NCI-H1417 treated with DMSO at 0.1 percent for 48 hours (cell line): ENCODE measurements at places on chromosomes 5 and 9.

DNA sequence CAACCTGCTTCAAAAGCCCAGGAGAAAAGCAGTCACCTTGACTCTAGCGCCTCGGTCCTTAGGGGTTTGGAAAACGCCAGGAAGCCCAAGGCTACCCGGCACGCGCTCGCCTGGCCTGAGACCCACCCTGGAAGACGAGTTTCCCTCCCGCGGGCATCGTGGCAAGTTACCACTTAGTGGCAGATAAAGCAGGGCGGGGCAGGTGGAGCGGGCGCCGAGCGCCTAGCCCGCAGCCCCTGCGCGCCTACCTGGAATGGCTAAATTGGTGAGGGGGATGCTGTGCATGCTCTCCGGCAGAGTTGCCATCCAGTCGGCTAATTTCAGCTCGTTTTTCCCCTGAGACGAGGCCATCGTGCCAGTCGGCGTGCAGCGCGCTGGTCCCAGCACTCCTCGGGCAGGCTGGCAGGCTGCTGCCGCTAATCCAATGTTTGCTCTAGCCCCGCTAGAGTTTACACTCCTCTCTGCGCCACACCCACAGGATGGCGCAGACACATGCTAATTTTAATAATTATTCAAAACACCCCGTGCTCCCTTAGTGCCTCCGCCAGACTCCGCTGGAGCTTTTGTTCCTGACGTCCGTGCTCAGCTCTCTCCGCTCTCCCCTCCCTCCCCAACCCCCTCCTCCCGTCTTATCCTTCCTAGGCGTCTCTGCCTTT is at the start of gene PLCXD3:
Gene PLCXD3, minus strand, starts transcription at position 426 of the 656 bp plus-strand sequence. Its CDS starts 75 bp downstream, at position 351.
- DNase-seq, result peak; percentile 81

GRCh38 chr5:592158-592557 is 20.0 kb upstream of the CEP72 start:
- no peak for DNase-seq

DNA sequence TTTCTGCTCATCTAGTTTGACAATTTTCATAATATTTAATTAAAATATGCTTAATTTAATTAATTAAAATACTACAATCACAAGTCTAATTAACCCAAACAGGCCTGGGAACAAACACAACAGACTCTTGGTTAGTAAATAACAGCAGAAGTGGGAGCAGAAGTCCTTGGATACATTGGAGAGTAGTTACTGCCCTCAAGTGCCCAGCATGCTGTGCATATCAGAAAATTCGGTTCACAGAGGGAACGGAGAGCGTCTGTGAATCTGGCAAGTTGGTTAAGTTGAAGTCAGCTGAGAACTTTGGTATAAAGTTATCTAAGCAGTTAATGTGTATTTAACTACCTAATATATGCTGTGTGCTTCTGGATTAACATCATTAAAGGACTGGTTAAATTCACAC is 87.0 kb upstream of the ATG10 start:
- no peak for DNase-seq

GRCh38 chr9:95189251-95190098 is 128.0 kb downstream of the FANCC start:
- no peak for DNase-seq

- no peak for DNase-seq
Observed at GRCh38 chr5:148913493-148913892, 87.1 kb downstream of the ADRB2 start.

DNA sequence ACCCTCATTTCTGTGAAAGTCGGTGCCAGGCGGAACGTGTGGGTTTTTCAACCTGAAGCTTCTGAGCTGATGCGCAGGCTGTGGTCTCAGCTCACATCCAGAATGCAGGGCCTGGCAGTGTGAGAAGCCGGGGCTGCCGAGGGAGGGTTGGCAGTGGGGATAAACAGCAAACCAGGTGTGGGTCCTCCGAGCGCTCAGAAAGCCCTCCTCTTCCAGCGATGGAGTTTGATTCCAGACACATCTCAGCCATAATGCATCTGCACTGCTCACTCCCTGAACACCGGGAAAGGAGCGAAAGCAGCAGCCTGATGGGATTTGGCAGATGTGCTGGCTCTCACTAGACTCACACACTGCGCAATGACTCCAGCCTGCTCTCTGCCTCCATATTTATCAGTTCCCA is 280.1 kb downstream of the HSPA4 start:
- no peak for DNase-seq

DNA sequence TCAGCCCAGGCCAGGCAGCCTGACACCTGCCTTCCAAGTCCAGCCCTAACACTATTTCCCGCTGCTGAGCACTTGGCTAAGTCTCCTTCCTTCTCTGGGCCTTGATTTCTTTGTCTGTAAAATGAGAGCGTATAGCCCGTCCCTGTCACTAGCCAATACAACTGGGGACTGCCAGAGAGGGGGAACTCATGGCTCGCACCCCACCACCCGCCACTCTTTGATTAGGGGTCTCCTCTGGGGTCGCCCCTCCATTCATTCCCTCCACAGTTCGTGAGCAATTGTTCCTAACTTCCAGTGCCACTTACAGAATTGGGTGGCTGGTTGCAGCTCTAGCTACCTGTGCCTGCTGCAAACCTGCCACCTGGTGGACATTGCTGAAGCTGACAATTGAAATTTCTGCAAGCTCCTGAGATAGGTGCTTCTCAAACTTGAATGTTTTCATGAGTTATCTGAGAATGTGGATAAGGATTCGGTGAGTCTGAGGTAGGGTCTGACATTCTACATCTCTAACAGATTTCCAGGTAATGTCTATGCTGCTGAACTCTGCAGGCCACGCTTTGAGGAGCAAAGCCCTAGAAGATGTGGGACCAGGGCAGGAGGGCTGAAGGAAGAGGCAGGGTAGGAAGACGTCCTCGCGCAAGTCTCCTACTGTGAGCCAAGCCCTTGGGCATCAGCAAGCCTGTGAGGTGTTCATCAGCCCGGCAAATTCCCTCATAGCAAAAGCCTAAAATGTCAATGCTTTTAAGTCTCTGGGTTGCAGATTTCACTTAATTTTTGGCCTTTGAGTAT is 13.3 kb upstream of the RECK start:
- DNase-seq, result peak; percentile 1

- DNase-seq, result no peak
Observed at GRCh38 chr9:127446713-127447415, 4.3 kb downstream of the RPL12 start.
